ENCODE measurements at places on chromosomes 5 and 9.

DNA sequence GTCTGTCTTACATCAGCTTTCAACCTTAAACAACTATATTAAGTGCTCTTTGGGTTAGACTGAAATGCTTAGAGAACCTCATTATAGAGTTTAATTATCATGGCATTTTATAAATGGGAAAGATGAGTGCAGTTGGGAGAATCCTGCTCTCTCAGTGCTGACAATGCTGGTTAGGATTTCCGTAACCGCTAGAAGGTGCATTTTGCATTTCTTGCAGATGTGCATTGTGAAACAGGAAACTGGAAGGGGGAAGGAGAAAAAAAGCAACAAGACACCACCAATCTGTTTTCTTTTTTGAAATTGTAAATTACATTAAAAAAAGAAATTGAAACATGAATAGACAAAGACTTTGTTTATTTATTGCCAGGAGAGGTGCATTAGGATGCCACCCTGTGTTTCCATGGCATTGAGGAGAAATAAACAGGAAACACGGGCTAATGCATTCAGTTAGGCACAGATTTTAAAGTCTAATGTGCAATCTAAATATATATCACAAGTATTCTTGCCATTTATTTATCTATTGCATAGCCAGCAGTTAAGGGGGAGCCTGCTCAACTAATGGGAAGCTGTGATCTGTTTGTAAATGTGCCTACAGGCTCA lies 478.9 kb downstream of the PSAT1 start:
- DNase-seq, result no peak

DNA sequence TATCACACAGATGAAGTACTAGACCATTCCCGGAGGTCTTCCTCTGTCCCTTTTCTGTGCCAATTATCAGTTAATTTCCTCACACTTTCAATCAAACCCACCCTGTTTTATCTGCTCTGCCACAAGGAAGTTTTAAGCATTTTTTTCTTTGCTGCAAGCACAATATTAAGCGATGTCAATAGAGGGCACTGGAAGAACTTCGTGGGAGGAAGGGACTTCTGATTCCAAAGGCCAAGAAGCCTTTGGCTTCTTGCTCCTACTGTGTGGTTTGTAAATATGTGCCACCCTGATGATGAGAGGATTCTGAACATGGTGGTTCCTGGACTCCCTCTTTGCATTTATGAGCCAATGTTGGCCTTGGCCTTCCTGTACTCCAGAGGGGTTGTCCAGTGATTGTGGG lies 1712.5 kb upstream of the C9orf72 start:
- peak; percentile 7 for DNase-seq

DNA sequence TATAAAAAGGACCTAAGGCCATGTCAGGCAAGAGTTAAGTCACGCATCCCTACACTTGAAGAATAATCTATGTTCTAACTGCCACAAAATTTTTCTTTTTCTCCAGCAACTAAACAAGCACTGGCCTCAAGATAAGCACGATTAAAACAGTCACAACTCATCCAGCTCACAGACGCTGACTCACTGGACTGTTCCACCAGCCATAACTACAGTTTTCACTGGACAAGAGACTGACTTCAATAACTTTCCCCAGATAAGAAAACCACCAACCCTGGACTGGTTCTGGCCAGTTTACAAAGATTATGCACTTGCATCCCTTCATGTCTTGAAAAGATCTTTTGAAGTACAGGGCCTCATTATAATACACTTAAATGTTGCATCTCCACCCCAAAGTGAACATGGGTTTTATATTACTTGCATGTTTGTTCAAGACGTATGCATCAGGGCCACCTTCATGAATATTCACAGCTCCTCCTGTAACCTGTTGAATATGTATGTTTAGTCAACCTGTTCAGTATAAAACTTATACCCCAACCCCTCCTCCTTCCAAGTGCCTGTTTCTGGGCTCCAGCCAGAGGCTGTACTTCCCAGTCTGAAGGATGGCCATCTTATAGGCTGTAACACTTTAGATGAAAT lies 129.3 kb upstream of the EPB41L4A start:
- no peak for DNase-seq

GRCh38 chr5:34676416-34676815 lies 20.3 kb downstream of the RAI14 start:
- no peak for DNase-seq

DNA sequence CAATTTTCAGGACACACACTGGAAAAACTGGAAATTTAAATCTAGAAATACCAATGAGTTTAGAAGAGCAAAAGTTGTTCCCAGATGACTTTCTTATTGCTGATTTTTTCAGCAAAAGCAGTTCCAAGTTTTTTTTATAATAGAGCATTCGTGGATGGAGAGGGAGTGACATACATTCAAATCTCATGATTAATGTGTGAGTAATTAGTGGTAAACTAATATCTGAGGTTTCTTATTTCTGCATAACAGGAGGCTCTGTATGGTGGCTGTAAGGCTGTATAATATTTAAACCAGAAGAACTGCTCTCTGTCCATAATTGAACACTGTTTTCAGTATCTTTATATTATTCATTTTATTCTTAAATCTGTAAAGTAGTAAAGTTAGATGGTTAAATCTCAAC lies 25.8 kb downstream of the LYSMD3 start:
- DNase-seq, result no peak

DNA sequence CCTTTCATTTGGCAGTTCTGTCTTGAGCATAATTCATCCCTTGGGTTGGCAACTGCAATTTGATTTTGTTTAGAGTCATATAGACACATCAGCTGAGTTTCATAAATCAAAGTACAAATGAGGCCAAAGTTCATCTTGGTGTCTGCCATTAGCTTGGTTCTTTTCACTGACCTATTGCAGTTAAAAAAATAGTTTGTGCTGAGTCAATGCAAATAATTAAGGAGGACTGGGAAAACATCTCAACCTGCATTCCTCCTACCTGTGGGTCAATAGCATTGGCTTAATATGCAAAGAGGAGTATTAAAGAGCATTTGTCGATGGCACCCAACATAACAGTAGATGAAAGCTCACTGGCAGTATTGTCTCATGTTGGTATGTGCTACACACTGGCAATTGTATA lies 1.6 kb downstream of the PKD2L2 start:
- no peak for DNase-seq

- no peak for DNase-seq
Measured at GRCh38 chr9:15249981-15250380, 57.0 kb downstream of the TTC39B start.

GRCh38 chr5:9342161-9342787 lies 203.6 kb downstream of the SEMA5A start:
- DNase-seq, result no peak

- no peak for DNase-seq
Measured at GRCh38 chr9:127598839-127599549, 13.1 kb upstream of the STXBP1 start.

GRCh38 chr9:5799314-5799713 lies 33.6 kb downstream of the ERMP1 start:
- DNase-seq, result no peak

GRCh38 chr5:134590992-134591659 lies 41.5 kb downstream of the SAR1B start:
- DNase-seq, result no peak

DNA sequence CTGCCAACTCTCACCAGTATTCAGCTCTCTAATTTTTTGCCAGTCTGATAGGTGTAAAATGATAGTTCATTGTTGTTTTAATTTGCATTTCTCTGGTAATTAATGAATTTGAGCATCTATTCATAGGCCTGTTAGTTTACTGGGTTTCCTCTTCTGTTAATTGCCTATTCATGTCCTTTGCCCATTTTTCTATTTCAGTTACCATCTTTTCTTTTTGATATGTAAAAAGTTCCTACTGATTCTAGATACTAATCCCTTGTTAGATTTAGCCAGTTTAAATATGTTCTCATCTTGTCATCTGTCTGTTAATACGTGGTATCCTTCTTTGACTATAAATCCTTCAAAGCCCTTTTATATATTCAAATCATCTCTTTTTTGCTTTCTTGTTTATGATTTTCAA lies 247.8 kb downstream of the ARHGAP26 start:
- DNase-seq, result no peak

GRCh38 chr9:128034821-128035652 lies 32.1 kb downstream of the NAIF1 start:
- peak; percentile 86 for DNase-seq

GRCh38 chr5:143205883-143206195 lies 197.6 kb downstream of the NR3C1 start:
- DNase-seq, result no peak

GRCh38 chr5:669842-670395 lies 23.2 kb downstream of the TPPP start:
- DNase-seq, result no peak

- DNase-seq, result no peak
Measured at GRCh38 chr5:72114629-72115028, 7.4 kb downstream of the MAP1B start.

DNA sequence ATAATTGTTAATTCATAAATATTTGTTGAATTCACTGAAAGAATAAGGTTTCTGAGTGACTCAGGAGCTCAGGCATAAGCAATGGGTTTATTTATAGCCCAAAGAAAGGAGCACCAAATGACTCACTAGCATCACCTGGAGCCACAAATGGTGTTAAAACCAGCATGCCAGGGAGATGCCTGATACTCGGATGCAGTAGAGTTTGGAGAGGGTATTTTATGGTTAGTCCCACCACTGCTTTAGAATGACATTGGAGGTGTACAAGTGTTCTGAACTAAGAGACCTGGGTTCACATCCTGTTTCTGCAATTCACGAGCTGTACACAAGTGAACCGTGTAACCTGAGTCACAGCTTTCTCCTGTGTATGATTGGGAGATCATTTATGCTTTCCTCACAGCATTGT lies 25.2 kb downstream of the CCL28 start:
- DNase-seq, result no peak

DNA sequence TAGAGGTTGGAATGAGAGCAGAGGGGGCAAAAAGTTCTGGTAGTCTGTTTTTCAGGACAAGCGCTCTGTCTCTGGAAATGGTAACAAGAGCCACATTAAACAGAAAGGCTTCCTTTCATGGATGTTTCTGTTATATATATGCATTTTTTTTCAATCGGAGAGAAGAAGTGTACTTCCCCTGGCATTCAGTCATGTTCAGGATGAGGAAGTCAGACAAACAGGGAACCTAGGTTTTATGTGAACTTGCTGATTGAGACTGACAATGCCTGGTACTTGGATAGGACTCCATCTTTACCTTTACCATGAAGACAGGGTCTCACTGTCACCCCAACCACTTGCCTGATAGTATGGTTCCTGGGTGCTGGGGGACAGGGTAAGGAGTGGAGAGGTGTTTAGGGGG lies 30.1 kb upstream of the ZBED3 start:
- no peak for DNase-seq

GRCh38 chr9:2356041-2356790 lies 265.4 kb upstream of the VLDLR start:
- DNase-seq, result no peak

- DNase-seq, result no peak
Measured at GRCh38 chr5:73296772-73297171, 123.8 kb downstream of the TMEM174 start.

GRCh38 chr5:111404270-111404769 lies 108.0 kb downstream of the STARD4 start:
- no peak for DNase-seq

- DNase-seq, result no peak
Measured at GRCh38 chr9:22244139-22245011, 202.2 kb upstream of the DMRTA1 start.

GRCh38 chr9:75814667-75815066 lies 75.8 kb upstream of the PCSK5 start:
- no peak for DNase-seq

- no peak for DNase-seq
Measured at GRCh38 chr9:26656003-26656870, 236.4 kb downstream of the CAAP1 start.
